ENCODE measurements at places on chromosomes 16 and 17.
A peak's percentile ranks its signal among the peaks of the same experiment; 100 is the strongest.

DNA sequence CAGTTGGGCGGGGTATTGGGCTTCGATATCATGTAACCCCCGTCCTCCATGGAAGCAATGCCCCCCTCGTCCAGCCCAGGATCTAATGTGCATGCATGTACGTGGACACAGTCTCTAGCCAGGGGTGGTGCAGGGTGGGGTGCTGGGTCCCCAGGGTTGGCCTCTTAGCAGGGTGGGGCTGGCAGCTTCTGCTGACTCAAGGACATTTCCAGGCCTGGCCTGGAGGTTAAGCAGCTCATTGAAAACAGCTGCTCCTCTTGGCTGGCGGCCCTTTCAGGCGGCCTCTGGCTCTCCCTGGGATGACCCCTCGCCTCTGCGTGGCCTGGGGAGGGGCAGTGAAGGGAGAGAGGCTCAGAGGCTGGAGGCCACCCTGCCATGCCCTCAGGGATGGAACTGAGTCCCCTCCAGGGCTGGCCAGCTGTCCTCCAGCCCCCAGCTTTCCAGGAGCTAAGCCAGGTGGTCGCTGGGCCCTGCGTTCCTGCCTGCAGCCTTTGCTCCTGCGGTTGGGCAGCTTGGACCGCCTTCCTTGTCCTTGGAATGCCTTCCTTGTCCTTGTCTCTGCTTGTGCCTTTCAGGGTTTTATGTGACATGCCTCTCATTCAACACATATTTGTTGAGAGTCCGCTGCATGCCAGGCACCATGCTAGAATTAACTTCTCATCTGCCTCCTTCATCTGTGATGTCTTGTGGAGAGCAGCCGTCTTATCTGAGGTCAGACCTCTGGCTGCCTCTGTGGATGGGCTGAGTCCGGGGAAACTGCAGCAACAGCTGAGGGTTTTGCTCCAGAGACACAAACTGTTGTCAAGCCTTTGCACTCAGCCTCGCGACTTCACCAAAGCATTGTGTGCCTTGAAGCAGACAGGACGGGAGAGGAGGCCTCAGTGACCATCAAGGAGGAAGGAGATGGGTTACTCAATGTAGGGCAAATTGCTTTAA, 26.6 kb downstream of the MRC2 start:
- no peak for DNase-seq

DNA sequence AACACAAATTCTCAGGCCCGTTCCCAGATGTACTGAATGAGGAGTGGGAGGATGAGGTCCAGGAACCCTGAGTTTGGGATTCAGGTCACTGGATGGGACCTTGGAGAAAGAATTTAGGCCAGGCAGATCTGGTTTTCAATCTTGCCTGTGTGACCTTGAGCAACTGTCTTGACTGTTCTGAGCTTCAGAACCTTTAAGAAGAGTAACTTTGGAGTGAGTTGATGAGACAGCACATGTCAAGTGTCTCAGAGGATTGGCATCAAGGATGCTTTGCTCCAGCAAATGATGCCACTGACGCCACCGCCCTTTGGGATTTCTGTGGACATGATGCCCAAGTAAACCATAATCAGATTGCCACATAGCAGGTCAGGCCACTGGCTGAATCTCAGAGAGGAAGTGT, 56.2 kb upstream of the DNAJA2 start:
- no peak for DNase-seq

- no peak for DNase-seq
Observed at GRCh38 chr16:86508947-86509758, 1.2 kb upstream of the FOXF1 start.

- DNase-seq: no peak
Observed at GRCh38 chr17:71084219-71084618, 914.9 kb downstream of the KCNJ2 start.

DNA sequence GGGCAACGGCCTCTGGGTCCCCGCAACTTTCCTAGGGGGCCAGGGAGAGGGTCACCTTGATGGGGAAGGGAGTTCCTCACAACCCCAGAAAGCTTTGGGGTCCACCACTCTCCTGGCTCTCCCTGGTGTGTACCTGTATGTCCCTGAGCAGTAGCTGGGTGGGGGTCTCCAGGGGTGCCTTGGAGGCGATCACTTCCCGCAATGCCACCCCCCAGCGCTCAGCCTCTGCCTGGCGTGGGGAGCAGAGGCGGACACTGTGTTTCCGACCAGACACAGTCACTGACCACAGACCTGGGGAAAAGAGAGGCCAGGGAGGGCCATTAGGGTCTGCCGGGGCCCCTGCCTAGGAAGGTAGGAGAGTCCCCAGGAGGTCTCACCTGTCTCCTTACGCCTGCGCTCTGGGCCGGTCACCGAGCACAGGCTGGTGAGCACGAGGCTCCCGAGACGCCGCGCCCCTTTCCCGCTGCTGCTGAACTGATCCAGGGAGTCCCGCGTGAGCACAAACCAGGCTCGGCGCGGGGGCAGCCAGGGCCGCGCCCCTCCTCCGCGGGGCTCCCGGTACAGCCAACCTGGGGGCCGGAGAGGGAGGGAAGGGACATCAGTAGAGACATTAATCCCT, 3.4 kb downstream of the PLEKHH3 start:
- no peak for DNase-seq

- DNase-seq: no peak
Observed at GRCh38 chr17:83174362-83175118, 95.1 kb downstream of the METRNL start.

GRCh38 chr16:84487358-84487757, 17.1 kb downstream of the MEAK7 start:
- no peak for DNase-seq

DNA sequence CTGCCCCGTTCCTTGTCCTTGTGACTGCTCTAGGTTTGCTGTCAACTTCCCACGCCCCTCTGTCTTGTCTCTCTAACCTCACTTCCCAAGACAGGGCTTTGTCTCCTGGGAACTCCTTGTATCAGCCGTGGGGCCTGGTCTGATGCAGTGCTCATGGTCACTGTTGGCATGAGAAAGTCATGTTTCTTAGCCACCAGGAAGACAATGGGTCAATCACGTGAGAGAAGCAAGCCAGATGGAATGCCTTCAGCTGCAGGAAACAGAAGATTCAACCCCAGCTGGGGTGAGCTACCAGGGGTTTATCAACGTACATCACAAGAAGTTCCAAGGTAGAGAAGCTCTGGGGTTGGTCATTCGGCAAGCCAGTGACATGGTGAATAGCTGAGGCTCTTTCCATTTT, 116.6 kb downstream of the IRF8 start:
- no peak for DNase-seq

DNA sequence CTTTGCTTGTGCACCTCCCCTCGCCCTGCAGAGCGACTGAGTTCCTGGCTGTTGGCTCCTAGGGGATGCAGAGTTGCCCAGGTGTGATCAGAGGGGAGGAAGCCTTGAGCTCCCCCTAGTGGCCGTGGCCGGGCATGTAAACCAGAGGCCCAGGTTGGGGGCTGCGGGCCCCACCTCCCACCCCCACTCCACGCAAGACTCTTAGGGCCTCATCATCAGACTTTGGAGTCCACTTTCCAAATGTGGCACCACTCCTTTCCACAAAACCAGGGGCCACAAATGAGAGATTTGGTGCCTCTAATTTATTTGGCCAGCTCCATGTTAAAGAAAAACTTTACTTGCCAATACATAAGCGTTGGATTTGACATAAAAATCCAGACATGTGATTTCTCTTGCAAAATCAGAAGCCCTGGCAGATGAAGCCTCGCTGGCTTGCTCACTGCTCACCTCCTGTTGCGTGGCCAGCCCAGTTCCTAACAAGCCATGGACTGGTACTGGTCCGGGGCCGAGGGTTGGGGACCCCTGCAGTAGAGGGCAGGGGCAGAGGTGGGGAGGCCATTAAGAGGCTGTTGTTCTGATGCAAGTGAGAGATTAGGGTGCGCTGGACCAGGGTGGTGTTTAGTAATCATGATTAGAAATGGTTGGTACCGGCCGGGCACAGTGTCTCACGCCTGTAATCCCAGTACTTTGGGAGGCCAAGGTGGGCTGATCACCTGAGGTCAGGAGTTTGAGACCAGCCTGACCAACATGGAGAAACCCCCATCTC, 28.7 kb upstream of the GAS7 start:
- DNase-seq: peak; percentile 13

DNA sequence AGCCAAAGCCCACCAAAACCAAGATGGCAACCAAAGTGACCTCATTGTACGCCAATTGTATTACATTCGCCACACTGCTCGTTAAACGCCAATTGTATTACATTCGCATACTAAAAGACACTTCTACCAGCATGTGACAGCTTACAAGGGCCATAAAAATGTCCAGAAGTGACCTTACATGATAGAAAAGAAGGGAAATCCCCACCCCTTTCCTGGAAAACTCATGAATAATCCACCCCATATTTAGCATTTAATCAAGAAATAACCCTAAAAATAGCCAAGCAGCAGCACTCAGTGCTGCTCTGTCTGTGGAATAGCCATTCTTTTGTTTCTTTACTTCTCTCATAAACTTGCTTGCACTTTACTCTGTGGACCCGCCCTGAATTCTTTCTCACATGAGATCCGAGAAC, 25.7 kb downstream of the PSMD7 start:
- no peak for DNase-seq

All from activated naive CD4-positive, alpha-beta T cell (primary cell).